Stimulated activated CD4-positive, alpha-beta T cell treated with anti-CD3 and anti-CD28 coated beads, Interleukin-1b, Interleukin-23, amount 100 ng/mL, for 1 hour (primary cell): ENCODE measurements at places on chromosomes 2 and 18.

GRCh38 chr2:156334496-156335478 is 2.3 kb upstream of the NR4A2 start:
- DNase-seq = peak; percentile 60

- DNase-seq = no peak
Measured at GRCh38 chr2:70608373-70608772, 54.7 kb upstream of the TGFA start.

- DNase-seq = no peak
Measured at GRCh38 chr18:43009674-43010073, 105.8 kb downstream of the RIT2 start.

- DNase-seq = no peak
Measured at GRCh38 chr2:179467111-179467510, 202.5 kb upstream of the SESTD1 start.

DNA sequence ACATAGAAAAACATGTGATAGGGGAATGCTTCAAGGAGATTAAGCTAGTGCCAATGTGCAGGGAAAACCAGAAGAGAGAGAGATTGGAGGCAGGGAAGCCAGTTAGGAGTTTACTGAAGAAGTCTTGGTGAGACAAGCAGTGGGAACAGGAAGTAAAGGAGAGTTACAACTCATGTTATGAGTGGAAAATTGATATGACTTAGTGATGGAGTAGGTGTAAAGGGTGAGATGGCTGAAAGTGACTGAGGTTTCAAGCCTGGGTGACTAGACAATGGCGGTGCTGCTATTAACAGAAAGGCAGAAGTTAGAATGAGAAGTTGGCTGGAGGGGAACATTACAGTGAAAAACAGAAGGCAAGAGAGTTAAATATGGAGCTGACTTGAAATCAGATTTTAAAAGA is 16.5 kb downstream of the DOK1 start:
- DNase-seq = no peak

GRCh38 chr2:84927275-84927627 is 21.8 kb downstream of the TMSB10 start:
- no peak for DNase-seq

- no peak for DNase-seq
Measured at GRCh38 chr2:80461505-80462197, 157.1 kb upstream of the LRRTM1 start.

GRCh38 chr2:51722311-51722710 is 690.4 kb upstream of the NRXN1 start:
- DNase-seq = no peak

DNA sequence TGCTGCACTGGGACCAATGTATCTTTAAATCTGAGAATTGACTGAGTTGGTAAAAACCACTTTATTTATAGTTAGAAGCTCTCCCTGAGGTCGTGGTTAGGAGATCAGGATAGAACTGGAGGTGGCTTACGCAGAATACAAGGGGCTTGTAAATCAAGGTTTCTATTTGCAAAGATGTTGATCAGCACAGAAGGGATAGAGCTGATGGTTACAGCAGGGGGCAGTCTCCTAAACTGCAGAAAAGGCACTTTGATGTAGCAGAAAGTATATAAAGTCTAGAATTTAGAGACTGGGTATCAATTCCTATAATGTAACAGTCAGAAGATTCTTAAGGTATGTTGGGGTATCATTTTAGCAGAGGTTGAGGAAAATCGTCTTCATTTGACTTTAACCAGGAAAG is 25.2 kb upstream of the ACVR1 start:
- no peak for DNase-seq
